ENCODE measurements at places on chromosomes 1 and 21. TPM values are rescaled to one million over a fixed set of nuclear protein-coding genes. Genes with fewer than 3 reads are reported as not detected.

The STRIP1 gene
- polyA plus RNA-seq: 27.8 TPM

The GBP3 gene
- polyA plus RNA-seq: 0.51 TPM

The MTF1 gene
- polyA plus RNA-seq: 5.0 TPM

The SLC25A34 gene
- 3.9 TPM for polyA plus RNA-seq

The DNAJC11 gene
- polyA plus RNA-seq: 44.8 TPM

The AKR7A3 gene
- polyA plus RNA-seq: 1.1 TPM

The HAO2 gene
- not detected for polyA plus RNA-seq

The OR2L5 gene
- not detected for polyA plus RNA-seq

The ERICH3 gene
- polyA plus RNA-seq: 2.3 TPM

DNA sequence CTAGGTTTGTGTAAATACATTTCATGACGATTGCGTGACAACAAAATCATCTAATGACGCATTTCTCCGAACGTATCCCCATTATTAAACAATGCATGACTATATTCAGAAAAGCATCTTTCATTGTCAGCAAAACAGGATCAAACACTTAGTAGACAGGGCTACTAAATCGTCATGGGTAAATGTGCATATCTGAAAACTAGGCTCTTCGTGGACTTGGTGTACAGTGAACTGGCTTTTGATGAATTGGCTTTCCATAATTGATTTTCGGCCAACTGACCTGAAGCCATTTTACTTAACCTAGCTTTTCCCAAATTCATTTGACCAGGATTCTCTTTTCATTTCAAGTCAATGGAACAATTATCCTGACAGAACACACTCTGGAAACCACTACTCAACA, 665.0 kb downstream of the SMYD3 start:
- DNase-seq: no peak

- DNase-seq: peak; percentile 12
These were observed 133.6 kb downstream of the DPYD start for GRCh38 chr1:97787231-97787630.

GRCh38 chr1:98791498-98791897, 130.0 kb downstream of the SNX7 start:
- DNase-seq: peak; percentile 2

DNA sequence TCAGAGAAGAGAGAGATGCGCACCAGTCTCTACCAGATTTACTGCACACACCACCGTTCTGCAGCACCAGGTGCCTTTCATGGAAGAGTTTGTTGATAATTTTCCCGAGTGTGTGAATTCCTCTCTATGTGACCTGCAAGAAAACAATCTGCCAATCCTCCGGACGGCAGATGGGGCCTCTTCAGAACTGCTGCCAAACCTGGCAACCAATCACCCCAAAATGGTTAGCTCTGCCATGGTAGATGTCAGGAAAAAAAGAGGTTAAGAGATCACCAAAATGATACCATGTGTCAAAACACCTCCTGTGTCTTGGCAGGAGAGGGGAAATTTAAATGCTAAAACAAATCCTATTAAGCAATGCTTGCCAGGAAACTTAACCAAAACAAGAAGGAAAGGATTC, 96.5 kb downstream of the DAB1 start:
- no peak for DNase-seq

DNA sequence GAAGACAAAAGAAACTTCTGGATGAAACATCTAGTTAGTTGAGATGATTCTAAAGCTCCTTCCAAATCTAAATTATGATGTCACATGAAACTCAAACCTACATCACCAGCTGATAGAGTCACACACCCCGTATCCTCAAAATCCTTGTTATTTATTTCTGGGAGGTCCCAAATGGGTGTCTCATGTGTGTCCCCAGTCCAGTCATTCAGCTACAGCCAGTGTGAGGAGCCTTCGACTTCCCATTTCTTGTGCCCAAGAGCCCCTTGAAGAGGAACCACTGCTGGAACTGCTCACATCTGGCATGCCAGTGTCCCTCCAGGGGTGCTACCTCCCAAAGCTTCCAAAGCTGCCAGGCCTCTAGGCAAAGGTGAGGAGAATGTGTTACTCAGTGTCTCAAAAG, 32.5 kb upstream of the KCNA3 start:
- DNase-seq: no peak

- DNase-seq: peak; percentile 70
These were observed 218.5 kb downstream of the SDCCAG8 start for GRCh38 chr1:243474136-243474881.

- DNase-seq: no peak
These were observed 2.5 kb downstream of the ZCCHC17 start for GRCh38 chr1:31299365-31299764.

- DNase-seq: no peak
These were observed 7.4 kb upstream of the TIAM1 start for GRCh38 chr21:31351438-31351837.

DNA sequence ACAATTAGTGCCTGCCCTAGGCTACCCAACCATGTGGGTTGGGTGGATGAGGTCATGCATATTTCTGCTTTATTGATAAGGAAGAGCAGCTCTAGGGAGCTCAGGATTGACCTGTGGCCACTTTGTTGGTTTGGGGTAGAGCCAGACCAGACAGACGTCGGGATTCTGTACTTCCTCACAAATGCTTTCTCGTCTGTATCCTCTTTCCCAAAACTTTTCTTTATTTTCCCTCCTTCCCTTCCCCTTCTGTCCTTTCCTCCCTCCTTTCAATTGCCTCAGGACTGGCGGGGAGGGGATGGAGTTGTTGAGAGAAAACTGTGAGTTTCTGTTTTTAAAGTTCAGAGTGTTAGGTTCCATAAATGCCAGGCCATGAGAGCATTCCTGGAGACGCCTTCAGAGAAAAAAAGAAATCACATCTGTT, 68.0 kb downstream of the UCK2 start:
- no peak for DNase-seq

DNA sequence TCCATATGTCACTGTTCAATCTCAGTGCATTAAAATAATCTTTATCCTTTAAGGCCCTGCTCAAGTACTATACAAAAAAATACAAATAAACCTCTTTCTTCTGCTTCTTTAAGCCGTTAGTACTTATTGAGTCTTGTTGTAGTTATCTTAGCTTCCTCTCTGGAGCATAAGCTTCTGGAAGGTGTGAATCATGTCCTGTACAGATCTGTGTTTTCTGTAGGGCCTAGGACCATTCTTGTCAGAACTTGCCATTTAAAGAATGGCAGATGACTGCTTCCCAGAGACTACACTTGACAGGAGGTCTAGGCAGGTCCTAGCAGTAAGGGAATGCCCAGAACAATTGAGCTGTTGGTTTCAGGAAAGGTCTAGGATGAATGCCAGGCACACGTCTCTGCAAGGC, 12.9 kb downstream of the NEK7 start:
- DNase-seq: no peak

DNA sequence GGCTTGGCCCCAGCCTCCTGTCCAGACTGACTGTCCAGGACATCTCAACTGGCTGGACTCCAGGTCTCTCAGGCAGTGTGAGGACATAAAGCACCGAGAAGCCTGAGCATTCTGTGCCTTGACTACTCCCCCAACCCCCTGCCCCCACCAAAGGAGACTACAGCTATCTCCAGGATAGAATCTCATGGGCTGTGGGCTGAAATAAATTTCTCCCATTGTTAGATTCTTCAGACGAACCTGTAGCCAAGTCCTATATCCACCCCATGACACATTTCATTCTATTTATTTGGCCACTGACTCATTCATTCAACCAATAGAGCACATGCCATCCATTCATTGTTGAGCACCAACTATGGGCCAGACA, 11.4 kb downstream of the VWA5B1 start:
- DNase-seq: no peak

DNA sequence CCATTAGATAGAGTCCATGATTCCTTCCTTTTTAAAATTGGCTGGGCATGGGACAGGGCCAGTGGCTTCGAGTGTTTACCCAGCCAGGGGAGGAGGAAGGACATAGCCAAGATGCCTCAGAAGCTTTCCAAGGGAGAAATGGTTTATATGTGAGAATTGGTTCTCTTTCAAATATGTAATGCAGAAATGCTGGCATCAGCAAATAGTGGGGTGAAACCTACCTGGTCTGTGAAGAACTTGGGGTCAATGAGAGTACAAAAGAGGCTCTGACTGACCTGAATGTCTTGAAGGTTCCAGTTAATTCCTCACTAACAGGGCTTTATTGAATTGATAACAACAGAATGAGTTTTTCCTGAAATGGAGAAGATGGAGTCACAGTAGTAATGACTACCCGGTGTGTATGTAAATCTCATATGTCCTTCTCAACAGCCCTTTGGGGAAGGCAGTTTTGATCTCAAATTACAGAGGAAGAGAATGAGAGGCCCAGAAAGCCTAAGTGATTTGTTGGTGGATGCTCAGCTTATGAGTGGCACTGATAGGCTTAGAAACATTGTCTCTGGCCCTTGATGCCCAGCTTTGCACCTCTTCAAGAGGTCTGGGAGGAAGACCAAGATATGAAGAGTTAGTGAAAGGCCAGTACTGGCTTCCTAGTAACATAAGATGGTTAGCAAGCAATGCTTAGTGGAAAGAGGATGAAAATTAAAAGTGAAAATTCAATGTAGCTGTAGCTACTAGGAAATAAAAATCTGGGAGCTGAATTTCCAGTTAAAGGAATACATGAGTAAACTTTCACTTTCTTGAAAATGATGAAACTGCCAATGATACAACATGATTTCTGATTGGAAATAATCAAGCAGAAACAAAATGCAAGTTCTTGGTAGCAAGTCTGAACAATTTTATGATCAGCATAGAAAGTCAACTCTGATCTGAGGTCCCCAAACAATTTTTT, 2.7 kb downstream of the ATF3 start:
- DNase-seq: no peak

DNA sequence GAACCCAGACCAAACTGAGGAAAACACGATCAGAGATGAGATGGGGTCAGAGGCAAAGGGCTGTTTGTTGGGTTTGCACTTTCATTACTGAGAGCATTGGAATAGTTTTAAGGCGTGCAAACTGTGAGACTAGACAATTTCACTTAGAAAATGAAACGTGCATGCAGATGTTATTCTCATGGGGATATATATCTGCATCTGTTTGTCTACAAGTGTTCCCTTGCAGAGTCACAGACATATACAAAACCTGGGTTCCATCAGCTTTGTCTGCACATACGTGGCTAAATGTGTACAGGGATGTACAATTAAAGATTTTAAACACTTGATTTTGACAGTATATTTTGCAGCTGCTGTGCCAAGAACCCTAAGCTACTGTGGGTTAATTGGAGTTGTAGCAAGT, 355.4 kb downstream of the KIF26B start:
- no peak for DNase-seq

- peak; percentile 71 for DNase-seq
These were observed 94.6 kb upstream of the AKT3 start for GRCh38 chr1:243944429-243945160.

DNA sequence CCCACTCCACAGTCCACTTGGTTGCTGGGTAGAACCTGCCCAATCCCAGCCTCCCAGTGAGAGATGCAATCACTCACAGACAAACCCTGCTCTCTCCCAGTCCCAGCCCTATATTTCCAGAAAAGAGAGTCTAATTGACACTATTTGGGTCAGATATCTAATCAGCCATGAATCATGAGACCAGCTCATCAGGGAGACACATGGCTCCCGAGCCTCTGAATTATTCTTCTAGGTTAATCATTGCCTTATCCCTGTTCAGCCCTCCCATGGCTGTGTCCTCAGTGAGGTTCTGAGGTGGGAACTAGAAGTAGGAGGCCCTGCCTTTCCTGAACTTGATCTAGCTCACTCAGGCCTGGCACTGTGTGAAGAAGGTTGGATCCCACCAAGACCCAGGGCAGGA, 49.9 kb upstream of the ZC3H12A start:
- DNase-seq: no peak

DNA sequence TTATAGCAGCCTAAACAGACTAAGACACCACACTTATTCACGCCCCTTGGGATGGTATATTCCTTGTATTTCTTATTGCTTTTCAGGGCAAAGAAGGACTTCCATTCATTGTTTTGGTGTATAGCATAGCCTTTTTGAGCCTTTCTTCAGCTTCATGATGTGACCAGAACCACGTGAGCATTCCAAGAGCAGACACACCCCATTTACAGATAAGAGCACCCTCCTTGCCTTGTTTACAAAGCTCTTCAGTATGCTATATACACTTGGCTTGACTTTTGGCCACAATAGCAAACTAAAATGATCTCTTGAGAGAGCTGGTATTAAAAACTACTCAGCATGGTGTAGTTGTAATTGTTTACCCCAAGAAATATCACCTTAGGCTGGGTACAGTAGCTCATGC, 78.7 kb downstream of the PIK3R3 start:
- no peak for DNase-seq

DNA sequence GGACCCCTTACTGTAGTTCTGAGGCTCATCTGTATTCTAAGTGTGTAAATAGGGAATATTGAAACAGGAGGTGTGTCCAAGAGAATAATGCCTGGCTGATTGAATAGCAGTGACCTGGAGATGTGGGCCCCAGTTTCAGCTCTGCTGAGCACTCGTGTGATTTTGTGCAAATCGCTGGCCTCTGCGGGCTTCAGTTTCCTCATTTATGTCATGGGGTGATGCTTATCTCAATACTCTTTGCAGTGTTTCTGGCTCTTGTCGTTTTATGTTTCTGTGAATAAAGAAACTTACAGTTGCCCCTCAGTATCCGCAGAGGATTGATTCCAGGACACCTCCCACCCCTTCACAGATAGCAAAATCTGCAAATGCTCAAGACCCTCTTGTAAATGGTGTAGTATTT, 5.0 kb downstream of the COG2 start:
- DNase-seq: no peak
